ENCODE measurements at places on chromosomes 1 and 21. TPM values are rescaled to one million over a fixed set of nuclear protein-coding genes. Genes with fewer than 3 reads are reported as not detected.

- H3K27ac ChIP-seq, result peak overlapping the region; percentile 65
- no peaks in the 10 kb centered on the region for H3K4me1 ChIP-seq
- peak overlapping the region; percentile 88 for H3K4me3 ChIP-seq
- no peaks in the 10 kb centered on the region for H3K27me3 ChIP-seq
These were observed 954 bp downstream of the RSBN1 start for GRCh38 chr1:113811156-113811887.

- no peak for DNase-seq
- H3K4me3 ChIP-seq, result no peak overlapping the region
- H3K27ac ChIP-seq, result no peak overlapping the region
- H3K4me1 ChIP-seq, result no peaks in the 10 kb centered on the region
- H3K27me3 ChIP-seq, result no peaks in the 10 kb centered on the region
- H3K36me3 ChIP-seq, result no peaks in the 10 kb centered on the region
These were observed 88.9 kb upstream of the NGF start for GRCh38 chr1:115426956-115427355.

- H3K4me3 ChIP-seq, result no peak overlapping the region
- H3K27ac ChIP-seq, result no peak overlapping the region
- no peak for DNase-seq
- H3K36me3 ChIP-seq, result no peaks in the 10 kb centered on the region
- no peaks in the 10 kb centered on the region for H3K27me3 ChIP-seq
These were observed 117.0 kb downstream of the TGFB2 start for GRCh38 chr1:218462116-218462515.

DNA sequence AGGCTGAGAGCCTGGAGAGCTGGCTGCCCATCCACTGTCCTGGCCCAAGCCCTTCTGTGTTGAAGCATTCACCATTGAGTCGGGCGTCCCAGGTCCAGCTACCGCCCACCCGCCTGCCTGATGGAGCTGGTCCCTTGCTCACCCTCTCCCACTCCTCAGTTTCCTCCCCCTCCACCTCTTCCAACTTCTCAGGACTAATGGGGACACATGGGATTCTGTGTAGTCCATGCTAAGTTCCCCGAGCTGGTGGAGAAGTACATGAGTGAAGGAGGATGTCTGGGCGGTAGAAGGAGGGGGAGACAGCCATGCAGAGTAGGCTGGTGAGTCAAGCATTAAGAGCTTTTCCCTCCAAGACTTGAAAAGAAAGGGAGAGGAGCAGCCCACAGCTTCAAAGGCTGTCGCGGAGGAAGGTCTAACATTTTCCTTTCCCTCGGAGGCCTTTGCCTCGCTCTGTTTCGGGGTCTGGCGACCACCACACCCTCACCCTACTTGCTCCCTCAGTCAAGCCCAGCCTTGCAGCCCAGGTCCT lies 561 bp downstream of the SLC26A9 start:
- H3K36me3 ChIP-seq, result no peaks in the 10 kb centered on the region
- no peak overlapping the region for H3K27ac ChIP-seq
- DNase-seq, result no peak
- H3K4me1 ChIP-seq, result peaks cover 14% of the 10 kb centered on the region

DNA sequence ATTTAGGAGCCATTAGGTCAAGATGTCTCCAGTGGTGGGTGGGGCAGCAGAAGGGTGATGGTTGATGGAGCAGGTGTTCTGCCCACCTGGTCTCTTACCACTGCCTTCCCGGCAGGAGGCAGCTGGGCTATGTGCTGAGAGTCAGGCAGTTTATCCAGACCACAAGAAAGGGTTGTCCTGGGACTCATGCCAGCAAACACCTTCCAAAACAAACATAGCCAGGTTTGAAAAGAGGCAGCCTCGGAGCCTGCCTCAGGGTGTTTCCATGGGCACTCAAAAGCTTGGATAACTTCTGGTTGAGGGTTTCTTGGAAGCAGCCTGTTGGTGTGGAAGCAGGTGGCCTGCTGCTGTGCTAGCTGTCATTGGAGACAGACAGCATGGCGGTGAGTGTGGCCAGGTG lies 187.2 kb downstream of the PCP4 start:
- no peaks in the 10 kb centered on the region for H3K36me3 ChIP-seq
- H3K4me3 ChIP-seq, result no peak overlapping the region
- H3K27me3 ChIP-seq, result no peaks in the 10 kb centered on the region
- H3K27ac ChIP-seq, result no peak overlapping the region
- DNase-seq, result no peak

- H3K36me3 ChIP-seq, result no peaks in the 10 kb centered on the region
- no peaks in the 10 kb centered on the region for H3K4me1 ChIP-seq
- no peaks in the 10 kb centered on the region for H3K27me3 ChIP-seq
- no peak overlapping the region for H3K27ac ChIP-seq
These were observed 55.6 kb downstream of the KIF21B start for GRCh38 chr1:200967693-200968468.

Gene HAO2
- polyA plus RNA-seq, result not detected

Gene IL6R
- 3.3 TPM for polyA plus RNA-seq

- no peak for DNase-seq
- no peaks in the 10 kb centered on the region for H3K36me3 ChIP-seq
- no peak overlapping the region for H3K4me3 ChIP-seq
- H3K27ac ChIP-seq, result no peak overlapping the region
- H3K4me1 ChIP-seq, result no peaks in the 10 kb centered on the region
These were observed 170.6 kb downstream of the PDE4B start for GRCh38 chr1:65963156-65963888.

- peaks cover 4% of the 10 kb centered on the region for H3K4me1 ChIP-seq
- no peaks in the 10 kb centered on the region for H3K36me3 ChIP-seq
These were observed 1.1 kb downstream of the ETV3L start for GRCh38 chr1:157098519-157098918.

DNA sequence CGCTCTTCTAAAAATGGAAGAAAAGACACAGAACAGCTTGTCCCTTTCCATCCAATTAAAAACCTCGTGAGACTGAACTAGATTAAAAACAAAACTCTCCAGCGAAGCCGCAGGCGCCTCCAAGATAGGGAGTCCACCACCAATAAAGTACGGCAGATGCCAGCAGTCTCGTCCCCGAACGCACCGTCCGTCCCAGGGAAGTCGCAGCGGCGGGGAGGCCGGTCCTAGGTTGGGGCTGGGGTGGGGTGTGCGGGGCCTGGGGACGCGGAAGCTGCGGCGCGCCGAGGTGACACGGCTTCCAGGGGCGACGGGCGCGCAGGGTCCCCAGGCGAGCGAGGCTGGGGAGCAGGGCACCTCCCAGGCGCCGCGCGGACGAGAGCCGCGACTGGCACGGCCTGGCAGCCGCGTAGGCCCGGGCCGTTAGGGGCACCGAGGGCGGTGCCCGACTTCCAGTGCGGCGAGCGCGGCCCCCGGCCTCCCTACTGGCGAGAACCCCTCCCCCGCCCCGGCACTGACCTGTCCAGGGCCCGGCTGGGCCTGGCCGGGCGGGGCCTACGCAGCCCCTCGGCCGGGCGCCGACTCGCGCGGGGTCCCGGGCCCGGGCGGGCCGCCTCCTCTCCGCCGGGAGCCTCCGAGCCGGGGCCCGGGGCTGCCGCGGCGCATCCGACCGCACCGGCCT lies 28.3 kb upstream of the A3GALT2 start:
- peaks cover 73% of the 10 kb centered on the region for H3K27me3 ChIP-seq
- no peak overlapping the region for H3K27ac ChIP-seq
- H3K4me1 ChIP-seq, result peaks cover 11% of the 10 kb centered on the region
- no peak for DNase-seq

Gene GJB3
- polyA plus RNA-seq, result 1.6 TPM

GRCh38 chr1:52444463-52444862 lies 40.1 kb downstream of the PRPF38A start:
- no peak overlapping the region for H3K4me3 ChIP-seq
- peaks cover 17% of the 10 kb centered on the region for H3K36me3 ChIP-seq
- no peak for DNase-seq
- H3K4me1 ChIP-seq, result no peaks in the 10 kb centered on the region
- H3K27ac ChIP-seq, result no peak overlapping the region

Gene GNAT2
- polyA plus RNA-seq, result 0.14 TPM

GRCh38 chr1:225834417-225835329 lies 24.7 kb downstream of the EPHX1 start:
- no peak for DNase-seq
- H3K27ac ChIP-seq, result no peak overlapping the region
- no peak overlapping the region for H3K4me3 ChIP-seq
- no peaks in the 10 kb centered on the region for H3K27me3 ChIP-seq
- H3K4me1 ChIP-seq, result no peaks in the 10 kb centered on the region

Gene ANGEL2
- 15.7 TPM for polyA plus RNA-seq

- DNase-seq, result no peak
- no peak overlapping the region for H3K27ac ChIP-seq
- peaks cover 24% of the 10 kb centered on the region for H3K27me3 ChIP-seq
- H3K4me3 ChIP-seq, result no peak overlapping the region
These were observed 13.4 kb downstream of the ABCG1 start for GRCh38 chr21:42232176-42232825.

Gene BRDT
- 0.08 TPM for polyA plus RNA-seq

Gene SPRR2A
- not detected for polyA plus RNA-seq

Gene SH2D2A
- polyA plus RNA-seq, result 13.7 TPM

- DNase-seq, result peak; percentile 7
- H3K36me3 ChIP-seq, result no peaks in the 10 kb centered on the region
- H3K27ac ChIP-seq, result no peak overlapping the region
- H3K4me3 ChIP-seq, result no peak overlapping the region
- peaks cover 8% of the 10 kb centered on the region for H3K4me1 ChIP-seq
- H3K27me3 ChIP-seq, result no peaks in the 10 kb centered on the region
These were observed 35.3 kb upstream of the COL6A2 start for GRCh38 chr21:46062471-46063211.

GRCh38 chr1:233679591-233680373 lies 65.9 kb downstream of the KCNK1 start:
- peaks cover 4% of the 10 kb centered on the region for H3K4me1 ChIP-seq
- no peak overlapping the region for H3K27ac ChIP-seq
- H3K36me3 ChIP-seq, result no peaks in the 10 kb centered on the region
- H3K4me3 ChIP-seq, result no peak overlapping the region
- DNase-seq, result no peak
- no peaks in the 10 kb centered on the region for H3K27me3 ChIP-seq

Gene ZNF678
- 6.9 TPM for polyA plus RNA-seq

DNA sequence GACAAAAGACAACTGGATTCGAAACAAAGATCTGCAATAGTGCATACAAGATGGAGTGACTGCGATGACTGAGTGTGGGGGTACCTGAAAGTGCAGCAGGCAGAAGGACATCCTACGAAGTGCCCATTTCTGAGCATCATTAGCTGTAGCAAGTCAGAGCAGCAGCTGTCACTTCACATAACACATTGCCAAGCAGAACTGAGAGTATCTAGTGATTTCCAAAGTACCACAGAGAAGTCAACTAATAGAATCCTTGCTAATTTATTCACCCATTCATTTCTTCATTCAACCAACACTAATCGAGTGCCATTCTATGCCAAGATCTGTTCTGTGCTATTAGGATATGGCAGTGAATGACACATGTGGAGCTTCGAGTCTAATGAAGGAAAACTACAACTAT lies 31.6 kb upstream of the CAMSAP2 start:
- H3K36me3 ChIP-seq, result no peaks in the 10 kb centered on the region

DNA sequence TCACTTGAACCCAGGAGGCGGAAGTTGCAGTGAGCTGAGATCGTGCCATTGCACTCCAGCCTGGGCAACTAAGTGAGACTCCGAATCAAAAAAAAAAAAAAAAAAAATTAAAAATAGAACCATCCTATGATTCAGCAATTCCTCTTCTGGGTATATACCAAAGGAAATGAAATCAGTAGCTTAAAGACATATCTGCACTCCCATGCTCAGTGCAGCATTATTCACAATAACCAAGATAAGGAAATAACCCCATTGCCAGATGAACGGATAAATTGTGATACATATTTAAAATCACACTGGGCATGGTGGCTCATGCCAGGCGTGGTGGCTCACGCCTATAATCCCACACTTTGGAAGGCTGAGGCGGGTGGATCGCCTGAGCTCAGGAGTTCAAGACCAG lies 23.8 kb downstream of the ALDH9A1 start:
- no peak overlapping the region for H3K4me3 ChIP-seq
- peaks cover 23% of the 10 kb centered on the region for H3K36me3 ChIP-seq
- no peak overlapping the region for H3K27ac ChIP-seq
- DNase-seq, result no peak

Gene TRIM67
- polyA plus RNA-seq, result not detected

Gene PRKACB
- 3.9 TPM for polyA plus RNA-seq

- H3K27ac ChIP-seq, result no peak overlapping the region
- no peaks in the 10 kb centered on the region for H3K36me3 ChIP-seq
- no peak overlapping the region for H3K4me3 ChIP-seq
- no peak for DNase-seq
- peaks cover 29% of the 10 kb centered on the region for H3K4me1 ChIP-seq
These were observed 22.4 kb downstream of the CAPZB start for GRCh38 chr1:19462781-19463503.

GRCh38 chr21:40587736-40588346 lies 259.1 kb downstream of the DSCAM start:
- H3K4me3 ChIP-seq, result no peak overlapping the region
- no peaks in the 10 kb centered on the region for H3K4me1 ChIP-seq
- DNase-seq, result no peak
- no peaks in the 10 kb centered on the region for H3K36me3 ChIP-seq
- no peak overlapping the region for H3K27ac ChIP-seq

DNA sequence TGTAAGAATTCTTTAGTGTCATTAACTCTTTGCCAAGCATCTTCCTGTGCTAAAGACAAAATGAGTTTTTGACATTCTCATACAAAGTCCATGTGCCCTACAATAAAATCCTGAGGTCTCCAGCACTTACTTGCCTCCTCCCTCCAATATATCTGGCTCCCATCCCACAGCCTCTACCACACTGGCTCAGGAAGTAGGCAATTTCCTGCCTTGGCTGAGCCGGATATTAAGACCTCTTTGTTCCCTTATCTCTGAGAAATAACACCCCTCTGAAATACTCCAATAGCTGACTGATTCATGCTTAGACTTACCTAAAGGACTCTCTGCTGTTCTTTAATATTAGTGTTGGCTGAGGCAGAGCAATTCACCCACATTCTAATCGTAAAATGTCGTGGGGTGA lies 37.6 kb upstream of the GORAB start:
- H3K27me3 ChIP-seq, result no peaks in the 10 kb centered on the region
- no peaks in the 10 kb centered on the region for H3K36me3 ChIP-seq
- no peak for DNase-seq
- no peaks in the 10 kb centered on the region for H3K4me1 ChIP-seq
- no peak overlapping the region for H3K4me3 ChIP-seq
- no peak overlapping the region for H3K27ac ChIP-seq

GRCh38 chr1:4689271-4689935 lies 35.0 kb downstream of the AJAP1 start:
- DNase-seq, result no peak
- no peak overlapping the region for H3K27ac ChIP-seq
- H3K27me3 ChIP-seq, result no peaks in the 10 kb centered on the region
- no peak overlapping the region for H3K4me3 ChIP-seq
